Hindlimb muscle (tissue), 1 donor: ENCODE measurements at places on chromosomes 2 and 18. TPM values are rescaled to one million over a fixed set of nuclear protein-coding genes. Genes with fewer than 3 reads are reported as not detected.
A peak's percentile ranks its signal among the peaks of the same experiment; 100 is the strongest.

The MC5R gene
- 5.5 TPM for polyA plus RNA-seq

The PCARE gene
- 0.28 TPM for polyA plus RNA-seq

- no peak for DNase-seq
Observed at GRCh38 chr2:21944536-21944935, 820.8 kb downstream of the TDRD15 start.

GRCh38 chr2:85823951-85824350, 64.8 kb downstream of the ST3GAL5 start:
- DNase-seq = no peak

- peak; percentile 46 for DNase-seq
Observed at GRCh38 chr2:106192752-106193689, 1.1 kb downstream of the UXS1 start.

The RAD51AP2 gene
- 0.25 TPM for polyA plus RNA-seq

The SF3B1 gene
- polyA plus RNA-seq = 250 TPM

DNA sequence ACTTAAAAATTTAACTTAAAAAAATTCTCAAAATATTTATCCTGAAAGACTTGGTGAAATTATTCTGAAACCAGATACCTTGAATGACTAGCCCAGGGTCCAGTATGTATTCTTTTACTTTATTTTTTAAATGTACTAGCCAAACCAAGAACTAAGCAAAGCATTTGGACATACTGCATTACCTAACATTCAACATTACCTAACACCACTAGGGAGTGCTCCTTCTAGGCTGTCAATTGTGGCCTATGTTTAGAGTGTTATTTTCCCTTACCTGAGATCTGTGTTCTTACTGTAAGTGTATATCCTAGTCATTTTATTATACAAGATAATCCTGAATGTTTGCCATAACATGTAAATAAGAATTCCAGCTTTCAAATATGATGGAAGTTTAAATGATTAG, 496.6 kb downstream of the PTPRM start:
- DNase-seq = no peak

DNA sequence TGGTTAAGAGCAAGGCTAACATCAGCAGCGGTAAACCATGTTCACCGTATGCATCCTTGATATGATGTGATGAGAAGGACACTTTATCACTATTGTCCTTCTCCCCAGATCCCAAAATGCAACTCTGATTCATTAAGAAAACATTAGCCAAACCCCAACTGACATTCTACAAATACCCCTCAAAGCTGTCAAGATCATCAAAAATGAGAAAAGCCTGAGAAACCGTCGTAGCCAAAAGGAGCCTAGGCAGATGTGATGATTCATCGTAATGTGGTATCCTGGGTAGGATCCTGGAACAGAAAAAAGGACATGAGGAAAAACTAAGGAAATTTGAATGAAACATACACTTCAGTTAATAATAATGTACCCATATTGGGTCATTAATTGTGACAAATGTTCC, 67.3 kb upstream of the ST6GAL2 start:
- DNase-seq = no peak

- no peak for DNase-seq
Observed at GRCh38 chr18:71371951-71372605, 1083.2 kb downstream of the SOCS6 start.

- no peak for DNase-seq
Observed at GRCh38 chr2:235670974-235671787, 177.3 kb downstream of the AGAP1 start.

- DNase-seq = no peak
Observed at GRCh38 chr2:128642821-128643220, 324.2 kb upstream of the HS6ST1 start.

- no peak for DNase-seq
Observed at GRCh38 chr18:68435581-68435980, 279.3 kb downstream of the TMX3 start.
